Head of caudate nucleus (tissue), 42 donors: ENCODE measurements at places on chromosomes 2 and 18.

DNA sequence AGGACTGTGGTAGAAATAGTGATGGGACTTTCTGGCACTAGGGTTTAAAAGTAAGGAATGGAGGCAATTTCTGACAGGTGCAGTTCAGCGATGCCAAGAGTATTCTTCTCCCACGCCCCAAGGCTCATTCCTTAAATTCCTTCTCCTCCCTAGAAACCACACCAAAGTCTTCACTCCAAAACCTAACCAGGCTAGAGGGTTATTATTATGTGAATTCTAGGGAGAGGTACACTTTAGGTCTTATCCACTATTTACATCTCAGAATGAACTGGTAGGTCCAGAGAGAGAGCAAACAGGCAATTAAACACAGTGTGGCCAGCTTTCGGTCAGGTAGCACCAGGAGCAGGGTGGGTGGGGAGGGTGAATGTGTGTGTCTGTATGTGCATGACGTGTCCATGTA lies 11.4 kb downstream of the IL1F10 start:
- DNase-seq = no peak

DNA sequence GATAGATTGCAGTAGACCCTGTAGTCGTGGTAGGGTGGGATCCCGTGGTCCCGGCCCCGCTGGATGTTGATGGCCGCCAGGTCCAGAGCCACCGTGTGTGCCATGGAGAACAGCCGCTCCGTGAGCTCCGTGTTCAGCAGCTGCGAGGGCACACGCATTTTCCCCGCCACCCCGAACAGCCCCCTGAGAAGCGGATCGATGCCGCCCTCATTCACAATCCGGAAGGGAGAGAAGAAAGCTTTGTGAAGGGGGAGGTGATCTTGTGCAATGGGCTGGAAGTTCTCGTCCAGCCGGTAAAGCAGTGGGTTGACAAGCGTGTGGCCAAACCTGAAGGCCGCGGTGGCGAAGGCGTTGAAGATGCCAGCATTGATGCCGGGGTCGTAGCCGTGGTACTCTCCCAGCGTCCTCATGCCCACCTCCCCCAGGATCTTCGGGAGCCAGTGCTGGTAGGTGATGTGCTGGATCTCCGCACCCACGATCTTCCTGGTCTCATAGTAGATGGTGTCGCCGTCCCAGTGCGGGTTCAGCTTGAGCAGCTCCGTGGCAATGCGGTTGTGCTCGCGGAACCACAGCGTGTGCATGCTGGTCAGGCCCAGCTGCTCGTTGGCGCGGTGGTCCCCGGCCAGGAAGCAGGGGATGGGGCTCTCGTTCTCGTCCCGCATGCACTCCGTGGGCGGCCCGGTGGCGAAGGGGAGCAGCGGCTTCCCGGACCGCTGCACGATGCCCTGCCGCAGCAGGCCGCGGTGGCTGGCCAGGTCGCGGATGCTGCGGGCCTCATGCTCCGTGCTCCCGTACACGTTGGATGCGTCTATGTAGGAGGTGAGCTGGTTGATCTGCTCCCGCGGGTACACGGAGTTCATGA lies 95.8 kb downstream of the PXDN start:
- DNase-seq = no peak

- no peak for DNase-seq
These were observed 76.3 kb downstream of the CLHC1 start for GRCh38 chr2:55155764-55156281.

GRCh38 chr18:12839526-12840196 lies 44.4 kb downstream of the PTPN2 start:
- DNase-seq = no peak

DNA sequence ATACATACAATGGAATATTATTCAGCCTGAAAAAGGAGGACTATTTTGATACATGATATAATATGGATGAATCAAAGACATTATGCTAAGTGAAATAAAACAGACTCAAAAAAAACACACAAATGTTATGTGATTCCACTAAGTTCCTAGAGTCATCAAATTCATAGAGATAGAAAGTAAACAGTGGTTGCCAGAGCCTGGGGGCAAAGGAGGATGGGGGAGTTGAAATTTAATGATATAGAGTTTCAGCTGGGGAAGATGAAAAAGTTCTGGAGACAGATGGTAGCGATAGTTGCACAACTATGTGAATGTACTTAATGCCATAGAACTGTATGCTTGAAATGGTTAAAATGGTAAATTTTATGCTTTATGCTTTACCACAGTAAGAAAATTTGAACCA lies 119.7 kb downstream of the METTL4 start:
- DNase-seq = no peak

GRCh38 chr2:229475778-229476177 lies 204.7 kb upstream of the PID1 start:
- no peak for DNase-seq

GRCh38 chr2:161416708-161417437 lies 776 bp downstream of the TBR1 start:
- DNase-seq = no peak

DNA sequence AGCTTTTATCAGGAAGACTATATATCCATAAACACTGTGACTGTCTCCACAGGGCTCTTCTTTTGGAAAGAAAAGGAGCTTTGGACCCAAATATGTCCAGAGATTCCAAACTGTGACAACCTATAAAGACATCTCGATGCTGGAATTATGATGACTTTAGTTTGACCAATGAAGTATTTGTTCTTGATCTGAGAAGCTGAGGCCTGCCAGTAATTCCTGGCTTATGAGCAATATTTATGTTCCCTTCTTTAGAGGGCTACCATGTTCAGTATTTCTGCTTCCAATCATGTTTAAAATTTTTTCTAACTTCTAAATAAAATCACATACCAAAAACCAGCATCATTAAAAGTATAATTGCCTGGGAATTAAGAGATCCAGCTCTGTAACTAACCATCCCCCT lies 41.1 kb downstream of the FEZ2 start:
- DNase-seq = no peak

GRCh38 chr18:12656605-12656937 lies 1.3 kb downstream of the SPIRE1 start:
- DNase-seq = no peak

DNA sequence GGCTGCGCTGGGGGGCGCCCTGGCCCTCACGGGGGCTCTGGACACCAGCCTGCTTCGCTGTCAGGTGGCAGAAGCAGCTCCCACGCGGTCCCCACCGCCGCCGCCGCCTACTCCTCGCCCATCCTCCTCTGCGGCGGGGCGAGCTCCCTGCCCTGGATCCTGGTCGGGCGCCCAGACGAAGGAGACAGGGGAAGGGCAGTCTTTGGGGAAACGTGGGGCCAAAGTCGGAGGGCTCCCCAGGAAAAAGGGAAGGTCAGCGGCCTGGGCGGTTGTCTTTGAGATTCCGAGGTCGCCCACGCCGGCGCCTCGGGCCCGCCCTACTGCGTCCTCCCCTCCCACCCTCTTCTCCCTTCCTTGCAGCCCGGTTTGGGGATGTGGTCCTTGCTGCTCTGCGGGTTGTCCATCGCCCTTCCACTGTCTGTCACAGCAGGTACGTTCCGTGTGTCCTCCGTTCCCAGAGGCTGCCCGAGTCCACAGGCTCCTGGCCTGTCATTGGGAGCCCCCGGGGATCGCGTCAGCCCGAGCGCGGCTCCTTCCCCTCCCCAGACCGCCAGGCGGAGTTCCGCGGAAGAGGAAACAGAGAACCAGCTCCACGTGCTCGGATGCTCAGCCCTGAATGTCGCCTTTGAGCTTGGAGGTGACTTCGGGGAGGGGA lies 800 bp downstream of the IL1RL2 start:
- DNase-seq = peak; percentile 69

DNA sequence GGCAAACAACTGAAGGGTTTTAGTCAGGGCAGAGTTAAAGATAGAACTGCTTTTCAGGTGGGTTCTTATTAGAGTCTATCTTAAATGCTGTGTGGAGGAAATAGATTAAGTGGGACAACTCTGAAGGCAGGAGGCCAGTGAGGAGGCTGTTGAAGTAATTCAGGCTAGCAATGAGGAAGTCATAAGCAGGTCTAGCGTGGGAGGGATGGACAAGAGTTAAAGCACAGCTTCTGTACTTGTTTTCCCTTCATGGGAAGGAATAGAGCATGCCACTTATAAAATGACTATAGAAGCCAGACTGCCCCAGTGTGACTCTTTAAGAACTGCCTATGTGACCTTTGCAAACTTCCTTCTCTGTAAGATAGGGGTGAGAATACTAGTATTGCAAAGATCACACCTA lies 202.0 kb upstream of the LRRTM1 start:
- no peak for DNase-seq

- no peak for DNase-seq
These were observed 85.9 kb downstream of the EIPR1 start for GRCh38 chr2:3291750-3292149.

DNA sequence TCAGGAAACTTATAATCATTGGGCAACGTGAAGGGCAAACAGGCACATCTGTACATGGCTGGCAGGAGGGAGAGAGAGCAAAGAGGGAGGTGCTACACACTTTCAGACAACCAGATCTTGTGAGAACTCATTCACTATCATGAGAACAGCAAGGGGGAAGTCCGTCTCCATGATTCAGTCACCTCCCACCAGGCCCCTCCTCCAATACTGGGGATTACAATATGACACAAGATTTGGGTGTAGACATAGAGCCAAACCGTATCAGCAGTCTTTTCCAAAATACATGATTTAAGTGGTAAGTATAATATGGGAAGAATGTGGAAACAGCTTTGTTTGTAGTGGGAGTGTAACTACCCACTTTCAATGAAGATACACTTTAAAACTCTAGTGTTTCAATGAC lies 65.0 kb downstream of the EPB41L5 start:
- DNase-seq = no peak

DNA sequence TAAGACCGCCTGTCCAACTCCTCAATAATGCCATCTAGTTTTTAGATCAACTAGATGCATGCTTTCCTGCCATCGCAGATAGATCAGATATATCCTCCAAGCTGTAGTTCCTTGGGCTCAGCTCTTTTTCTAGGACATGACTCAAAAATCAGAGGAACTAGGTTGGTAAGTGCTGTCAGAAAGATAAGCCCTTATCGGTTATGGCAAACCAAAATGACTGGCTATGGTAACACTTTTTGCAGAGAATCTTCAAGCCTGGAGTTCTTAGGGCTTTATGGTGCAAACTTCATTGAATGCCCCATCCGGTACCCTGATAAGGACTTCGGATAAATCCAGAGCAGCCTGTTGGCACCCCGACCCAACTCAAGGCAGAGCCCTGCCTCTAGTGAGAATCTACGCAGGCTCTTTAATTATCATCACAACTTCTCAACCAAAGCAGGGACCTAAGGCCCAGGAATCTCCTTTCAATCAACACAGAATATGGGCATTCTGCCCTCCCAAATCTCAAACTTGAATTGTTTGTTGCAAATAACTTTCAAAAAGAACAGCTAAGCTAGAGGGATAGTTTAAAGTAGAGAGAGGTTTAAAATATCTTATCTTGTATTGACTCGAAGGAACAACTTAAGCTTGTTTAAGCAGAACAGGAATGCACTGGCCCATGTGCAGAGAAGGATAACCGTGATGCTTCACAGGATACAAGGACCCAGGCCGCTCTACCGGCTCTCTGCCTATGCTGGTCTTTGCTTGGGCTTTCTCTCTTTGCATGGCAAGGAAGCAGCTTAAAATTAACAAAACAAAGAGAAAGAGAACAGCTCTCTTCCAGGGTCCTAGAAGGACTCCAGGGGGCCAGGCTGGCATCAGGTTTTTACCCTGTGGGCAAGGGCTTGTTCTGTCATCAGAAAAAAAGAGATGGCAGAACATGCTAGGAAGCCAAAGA lies 3.4 kb upstream of the CYP1B1 start:
- no peak for DNase-seq

DNA sequence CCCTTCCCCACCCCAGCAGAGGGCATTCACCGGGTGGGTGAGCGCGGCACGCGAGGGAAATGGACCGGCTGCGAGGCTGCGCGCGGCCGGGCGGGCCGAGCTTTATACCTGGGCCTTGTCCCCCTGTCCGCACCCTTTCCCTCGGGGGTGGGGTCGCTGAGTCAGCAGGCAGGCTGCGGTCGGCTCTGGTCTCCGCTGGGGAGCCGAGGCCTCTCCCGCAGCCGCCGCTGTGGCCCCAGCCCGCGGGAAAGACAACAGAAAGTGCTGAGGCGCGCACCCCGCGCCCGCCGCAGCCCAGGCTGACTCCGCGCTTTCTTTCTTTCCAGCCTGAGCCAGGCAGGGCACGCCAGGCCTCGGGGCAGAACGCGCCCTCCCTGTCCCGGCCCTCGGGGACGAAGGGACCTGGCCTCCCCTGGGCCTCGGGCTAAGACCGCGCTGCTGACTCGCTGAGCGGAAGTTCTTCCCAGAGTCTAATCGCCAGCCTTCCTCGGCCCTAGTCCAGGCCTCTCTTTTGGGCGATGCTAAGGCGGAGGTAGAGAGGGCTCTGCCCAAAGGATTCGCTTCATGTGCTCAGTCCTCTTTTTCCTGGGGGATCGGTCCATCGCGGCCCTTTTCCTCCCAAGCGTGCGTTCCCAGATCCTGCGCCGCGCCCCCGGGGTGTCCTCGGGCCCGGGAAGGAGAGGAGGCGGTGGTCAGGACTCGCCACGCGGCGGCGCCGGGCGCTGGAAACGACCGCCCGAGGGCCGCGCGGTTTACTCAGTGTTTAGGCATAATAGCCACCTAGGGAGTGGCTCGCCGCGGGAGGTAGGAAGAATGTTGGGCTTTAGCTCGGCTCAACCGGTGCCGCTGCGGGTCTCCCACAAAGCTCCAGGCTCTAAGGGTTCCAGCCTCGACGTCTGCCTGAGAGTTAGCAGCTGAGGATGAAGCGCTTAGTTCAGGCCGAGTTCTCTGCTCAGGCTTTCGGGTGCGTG lies at the start of gene CRYBA2:
Gene CRYBA2, minus strand, starts transcription at position 78 of the 971 bp plus-strand sequence. CDS start 246 bp downstream, outside the sequence.
- no peak for DNase-seq

DNA sequence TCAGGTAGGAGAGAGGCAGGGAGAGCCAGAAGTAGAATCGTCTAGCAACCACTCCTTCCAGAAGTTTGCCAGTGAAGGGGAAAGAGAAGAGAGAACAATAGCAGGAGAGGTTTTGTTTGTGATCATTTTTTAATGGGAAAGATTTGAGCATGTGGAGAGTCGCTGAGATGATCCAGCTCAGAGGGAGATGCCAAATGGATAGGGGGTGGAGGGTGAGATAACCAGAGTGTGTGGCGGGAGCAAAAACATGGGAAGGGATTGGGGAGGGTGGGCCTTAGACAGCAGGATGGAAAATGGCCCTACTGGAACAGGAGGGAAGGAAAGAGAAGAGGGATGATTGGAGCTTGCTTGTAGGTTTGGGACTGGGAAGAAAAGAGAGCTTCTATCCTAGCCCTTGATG lies 269.8 kb downstream of the GLI2 start:
- no peak for DNase-seq

GRCh38 chr2:196242131-196242620 lies 70.8 kb upstream of the STK17B start:
- no peak for DNase-seq

- DNase-seq = no peak
These were observed 41.0 kb upstream of the TAF4B start for GRCh38 chr18:26185267-26185666.

DNA sequence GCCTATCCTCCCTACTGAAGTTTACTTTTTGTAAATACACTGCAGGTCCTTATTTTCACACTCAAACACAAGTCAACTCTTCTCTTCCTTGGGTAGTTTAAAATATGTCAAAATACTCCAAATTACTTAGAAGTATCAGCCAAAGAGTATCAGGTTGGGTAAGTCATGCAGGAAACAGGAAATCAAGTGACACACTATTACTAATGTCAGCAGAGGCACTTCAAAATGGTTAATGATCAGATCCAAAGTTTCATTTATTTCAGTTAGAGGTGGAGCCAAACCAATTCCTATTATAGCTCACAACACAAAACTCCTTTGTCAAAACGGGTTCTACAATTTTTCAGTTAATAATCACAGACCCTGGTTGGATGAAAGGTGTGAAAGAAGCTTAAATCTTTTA lies 54.2 kb downstream of the DLGAP1 start:
- no peak for DNase-seq
